Motor neuron (in vitro differentiated cells): ENCODE measurements at places on chromosomes 5 and 9.

DNA sequence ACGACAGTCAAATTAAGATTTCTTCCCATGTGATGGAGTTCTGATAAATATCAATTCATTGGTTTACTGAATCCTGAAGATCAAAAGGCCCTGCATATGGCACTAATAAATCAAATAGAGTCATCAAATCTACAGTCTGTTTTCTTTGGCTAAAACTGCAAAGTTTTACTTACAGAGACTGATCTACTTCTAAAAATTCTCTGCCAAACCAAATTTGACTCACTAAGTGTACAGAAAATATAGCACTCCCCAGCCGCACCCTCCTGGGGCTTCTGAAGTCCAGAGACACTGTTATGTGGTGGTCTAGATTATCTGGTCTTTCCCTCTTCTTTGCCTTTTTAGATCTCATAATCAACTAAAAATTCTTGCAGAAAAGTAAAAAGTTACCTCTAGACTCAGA, 237.7 kb downstream of the MLLT3 start:
- ATAC-seq, result no peak

DNA sequence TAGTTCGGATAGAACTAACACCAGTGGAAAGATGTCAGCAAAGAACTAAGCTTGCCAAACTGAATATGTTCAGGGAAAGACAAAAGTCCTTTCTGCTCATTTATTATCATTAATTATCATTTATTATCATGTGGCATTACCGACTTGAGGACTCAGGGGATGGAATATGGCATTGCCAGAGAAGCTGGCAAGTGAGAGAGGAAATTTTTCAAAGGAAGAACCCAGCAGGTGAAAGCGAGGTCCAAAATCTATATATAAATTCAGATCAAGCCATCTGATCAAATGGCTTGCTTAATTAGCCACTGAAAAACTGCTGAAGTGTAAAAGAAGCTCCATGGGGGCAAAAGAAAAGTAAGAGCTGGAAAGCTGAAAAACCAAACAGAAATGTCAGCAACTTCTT, 1049.6 kb upstream of the SEMA6A start:
- no peak for ATAC-seq

GRCh38 chr9:116355153-116355921, 201.7 kb downstream of the PAPPA start:
- ATAC-seq, result no peak

DNA sequence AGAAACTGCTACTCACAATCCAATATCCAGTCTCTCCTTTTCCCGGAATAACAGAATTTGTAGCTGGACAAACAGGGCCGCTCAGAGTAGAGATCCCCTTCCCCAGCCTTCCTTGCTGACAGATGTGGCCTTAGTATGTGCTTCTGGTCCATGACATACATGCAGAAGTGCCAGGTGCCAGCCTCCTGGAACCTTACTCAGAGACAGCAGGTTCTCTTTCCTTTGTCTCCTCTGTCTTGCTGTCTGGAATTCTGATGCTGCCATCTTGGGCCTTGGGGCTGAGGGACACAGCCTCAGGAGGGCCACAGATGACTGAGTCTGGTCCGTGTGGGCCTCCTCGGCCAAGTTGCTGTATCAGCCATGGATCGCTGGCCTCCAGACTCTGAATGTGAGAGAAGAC, 210.1 kb downstream of the PAX5 start:
- no peak for ATAC-seq

DNA sequence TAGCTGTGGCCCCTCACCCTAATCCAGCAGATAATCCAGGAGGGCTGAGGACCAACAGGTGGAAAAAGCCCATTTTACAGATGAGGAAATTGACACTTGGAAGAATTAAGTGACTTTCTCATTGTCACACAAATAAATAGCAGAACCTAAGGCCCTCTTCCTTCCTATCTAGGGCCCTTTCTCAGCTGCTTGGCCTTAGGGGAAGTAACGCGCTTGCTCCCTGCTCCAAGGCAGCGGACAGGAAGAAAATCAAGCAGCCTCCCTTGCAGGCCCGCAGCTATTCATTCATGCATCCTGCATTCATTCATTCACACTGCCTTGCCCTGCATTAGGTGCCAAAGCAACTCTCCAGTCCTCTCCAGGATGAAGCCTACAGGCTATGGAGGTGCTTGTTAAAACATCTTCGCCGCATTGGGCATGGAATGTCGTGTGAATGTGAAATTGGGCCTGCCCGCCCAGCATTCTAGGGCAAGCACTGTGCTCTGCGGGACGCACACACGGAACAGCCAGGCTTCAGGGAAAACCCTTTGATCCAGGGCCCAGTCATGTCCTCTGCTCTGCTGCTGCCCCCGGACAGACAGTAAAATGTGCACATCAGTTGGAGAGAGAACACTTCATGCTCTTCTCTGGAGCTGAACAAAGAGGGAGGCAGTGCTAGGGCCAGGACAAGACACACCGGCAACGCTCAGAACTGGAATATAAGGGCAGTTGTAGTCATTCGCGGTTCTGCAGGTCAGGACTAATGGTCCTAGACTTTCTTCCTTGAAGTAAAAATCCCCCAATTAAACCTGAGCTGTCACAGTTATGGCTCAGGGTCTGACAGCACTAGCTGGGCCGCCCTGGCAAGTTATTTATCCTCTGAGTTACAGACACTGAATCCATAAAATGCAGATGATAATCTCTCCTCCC, 166.0 kb downstream of the COL23A1 start:
- ATAC-seq, result peak; percentile 38

DNA sequence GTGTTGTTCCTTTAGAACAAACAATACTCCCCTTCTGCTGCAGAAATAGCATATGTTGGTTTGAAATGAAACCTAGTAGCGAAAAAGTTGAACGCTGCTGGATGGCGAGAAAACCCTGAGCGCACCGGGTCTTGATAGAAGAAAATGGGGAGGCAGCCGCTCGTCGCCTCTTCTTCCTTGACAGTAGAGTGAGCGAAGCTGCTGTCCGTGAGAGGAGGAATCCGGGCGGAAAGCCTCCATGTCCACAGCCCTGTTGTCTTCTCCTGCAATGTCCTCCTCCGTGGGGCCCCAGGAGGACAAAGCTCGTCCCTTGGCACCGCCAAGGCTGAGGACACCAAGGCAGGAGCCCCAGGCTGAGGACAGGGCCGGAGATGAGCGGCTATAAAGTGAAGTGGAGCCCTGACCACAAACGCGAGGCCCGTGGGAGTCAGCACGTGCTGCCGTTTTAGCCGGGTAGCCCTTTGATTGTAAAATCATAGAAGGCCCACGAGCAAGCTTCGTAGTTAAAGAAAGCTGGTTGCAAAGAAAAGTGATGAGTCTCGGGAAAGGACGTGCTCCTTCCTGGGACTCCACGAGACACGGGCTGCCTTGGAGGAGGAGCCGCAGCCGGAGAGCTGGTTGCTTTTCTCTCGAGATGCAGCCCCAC, 35.6 kb downstream of the MRPL36 start:
- ATAC-seq, result peak; percentile 26

- ATAC-seq, result no peak
These were observed 105.1 kb downstream of the INSYN2B start for GRCh38 chr5:169875091-169875728.

DNA sequence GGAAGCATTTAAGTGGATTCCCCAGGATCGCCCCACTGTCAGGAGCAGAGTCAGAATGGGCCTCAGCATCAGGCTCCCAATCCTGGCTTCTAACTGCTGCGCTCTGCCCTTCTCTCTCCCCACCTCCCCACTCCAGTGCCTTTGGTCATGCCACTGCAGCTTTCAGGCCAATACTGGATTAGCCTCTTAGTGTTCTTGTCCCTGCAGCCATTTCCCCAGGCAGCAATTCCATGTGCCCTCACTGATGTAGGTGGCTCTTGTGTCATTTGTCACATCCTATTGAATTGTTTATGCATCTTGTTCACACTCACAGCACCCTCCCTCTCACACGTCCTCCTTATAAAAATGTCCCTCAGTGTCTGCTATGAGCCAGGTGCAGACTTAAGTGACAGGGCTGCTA, 544.2 kb upstream of the DAP start:
- peak; percentile 97 for ATAC-seq

- no peak for ATAC-seq
These were observed 79.8 kb upstream of the KLF9 start for GRCh38 chr9:70494221-70494620.

- peak; percentile 89 for ATAC-seq
These were observed 72.3 kb downstream of the RAPGEF1 start for GRCh38 chr9:131667576-131667975.

GRCh38 chr5:153655201-153655510, 164.7 kb downstream of the GRIA1 start:
- ATAC-seq, result no peak

DNA sequence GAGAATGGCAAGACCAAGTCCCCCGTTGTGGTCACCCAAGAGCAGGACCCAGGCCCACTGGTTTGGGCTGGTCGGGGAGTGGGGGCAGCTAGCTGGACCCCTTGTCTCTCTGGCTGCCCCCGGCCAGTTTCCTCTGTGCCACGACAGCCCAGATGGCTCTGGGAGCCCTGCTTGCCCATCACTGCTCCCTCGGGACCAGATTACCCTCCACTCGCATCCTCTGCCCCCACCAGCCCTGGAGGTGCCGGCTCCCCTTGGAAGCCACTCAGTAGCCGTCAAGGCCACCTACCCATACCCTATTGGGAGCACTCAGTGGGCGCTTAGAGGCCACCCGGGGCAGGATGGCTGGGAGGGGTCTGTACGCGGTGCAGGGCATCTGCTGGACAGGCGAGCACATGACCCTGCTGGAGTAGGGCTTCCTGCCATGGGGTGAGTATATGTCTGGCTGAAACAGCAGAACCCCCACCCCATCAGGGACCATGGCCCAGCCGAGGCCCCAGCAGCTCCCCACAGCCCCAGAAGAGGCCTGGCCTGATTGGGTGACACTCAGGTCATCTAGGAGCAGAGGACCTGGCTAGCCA, 70.0 kb downstream of the ZNF354C start:
- ATAC-seq, result no peak

DNA sequence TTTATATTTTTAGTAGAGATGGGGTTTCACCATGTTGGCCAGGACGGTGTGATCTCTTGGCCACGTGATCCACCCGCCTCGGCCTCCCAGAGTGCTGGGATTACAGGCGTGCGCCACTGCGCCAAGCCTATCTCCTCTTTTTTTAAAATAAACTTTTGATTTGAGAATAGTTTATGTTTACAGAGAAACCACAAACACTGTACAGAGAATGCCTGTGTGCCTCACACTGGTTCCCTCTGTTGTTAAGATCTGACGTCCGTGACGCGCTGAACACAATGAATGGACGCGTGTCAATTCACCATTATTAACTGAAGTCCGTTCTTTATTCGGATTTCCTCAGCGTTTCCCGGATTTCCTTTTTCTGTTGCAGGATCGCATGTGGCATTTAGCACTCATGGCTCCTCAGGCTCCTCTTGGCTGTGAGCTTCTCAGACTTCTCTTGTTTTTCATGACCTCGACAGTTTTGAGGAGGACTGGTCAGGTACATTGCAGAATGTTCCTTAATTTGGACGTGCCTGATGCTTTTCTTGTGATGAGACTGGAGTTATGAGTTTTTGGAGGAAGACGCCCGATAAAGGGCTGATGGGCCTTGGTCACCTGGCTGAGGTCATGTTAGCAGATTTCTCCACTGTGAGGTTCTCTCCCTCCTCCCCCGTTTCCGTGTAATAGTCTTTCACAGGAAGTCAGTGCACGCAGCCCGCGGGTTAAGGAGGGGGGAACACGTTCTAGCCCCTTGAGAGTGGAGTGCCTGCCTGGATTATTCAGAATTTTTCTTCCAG, 69.6 kb downstream of the ANKRD33B start:
- no peak for ATAC-seq

- ATAC-seq, result peak; percentile 39
These were observed 680 bp upstream of the RFK start for GRCh38 chr9:76394960-76395252.

DNA sequence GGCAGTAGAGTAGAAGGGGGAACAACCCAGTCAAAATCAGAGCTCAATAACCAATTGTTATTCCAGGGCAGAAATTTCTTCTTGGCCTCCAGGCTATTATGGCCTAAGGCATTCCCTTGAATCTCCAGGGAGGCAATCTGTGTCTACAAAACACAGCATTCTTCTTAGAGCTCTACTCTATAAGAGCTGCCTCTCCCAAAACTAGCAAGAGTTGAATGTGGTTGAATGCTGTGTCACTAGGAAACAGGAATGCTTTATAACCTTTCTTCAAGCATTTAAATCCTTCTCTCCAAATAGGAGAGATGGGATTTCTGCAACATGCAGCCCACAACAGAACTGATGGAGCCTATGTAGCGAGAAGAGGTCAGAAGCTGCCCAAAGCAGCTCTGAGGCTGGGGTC, 97.1 kb upstream of the APC start:
- peak; percentile 78 for ATAC-seq

DNA sequence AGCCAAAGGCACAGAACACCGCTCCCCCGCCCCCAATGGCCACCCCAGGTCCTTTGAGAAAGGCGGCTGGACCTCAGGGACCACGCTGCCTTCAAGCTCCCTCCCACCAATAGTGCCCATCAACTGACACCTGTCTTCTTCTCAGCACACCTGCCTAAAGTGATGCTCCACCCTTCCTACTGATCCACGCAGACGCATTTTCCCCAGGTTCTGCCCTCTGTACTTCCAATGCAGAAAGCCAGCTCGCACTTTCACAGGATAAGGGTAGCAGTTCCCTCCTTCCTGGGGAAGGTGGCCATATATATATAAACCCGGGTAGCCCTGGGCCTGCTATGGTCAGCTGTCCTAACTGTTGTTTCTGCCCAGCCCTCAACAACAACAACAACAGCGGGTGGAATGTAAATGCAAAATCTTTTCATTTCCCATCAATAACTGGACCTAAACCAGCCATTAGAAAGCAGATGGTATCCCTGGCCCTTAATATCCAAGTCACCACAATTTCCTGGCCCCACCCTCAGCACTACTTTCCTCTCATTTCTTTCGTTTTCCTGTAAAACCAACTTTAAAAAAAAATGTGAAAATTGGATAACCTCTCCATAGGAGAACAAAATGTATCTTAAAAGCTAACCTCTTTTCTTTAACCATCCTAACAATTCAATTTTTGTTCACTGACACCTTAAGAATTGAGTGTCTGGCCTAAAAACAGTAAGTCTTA, 1.7 kb downstream of the GOLM1 start:
- no peak for ATAC-seq

- ATAC-seq, result no peak
These were observed 16.4 kb downstream of the SLCO4C1 start for GRCh38 chr5:102279711-102280110.

DNA sequence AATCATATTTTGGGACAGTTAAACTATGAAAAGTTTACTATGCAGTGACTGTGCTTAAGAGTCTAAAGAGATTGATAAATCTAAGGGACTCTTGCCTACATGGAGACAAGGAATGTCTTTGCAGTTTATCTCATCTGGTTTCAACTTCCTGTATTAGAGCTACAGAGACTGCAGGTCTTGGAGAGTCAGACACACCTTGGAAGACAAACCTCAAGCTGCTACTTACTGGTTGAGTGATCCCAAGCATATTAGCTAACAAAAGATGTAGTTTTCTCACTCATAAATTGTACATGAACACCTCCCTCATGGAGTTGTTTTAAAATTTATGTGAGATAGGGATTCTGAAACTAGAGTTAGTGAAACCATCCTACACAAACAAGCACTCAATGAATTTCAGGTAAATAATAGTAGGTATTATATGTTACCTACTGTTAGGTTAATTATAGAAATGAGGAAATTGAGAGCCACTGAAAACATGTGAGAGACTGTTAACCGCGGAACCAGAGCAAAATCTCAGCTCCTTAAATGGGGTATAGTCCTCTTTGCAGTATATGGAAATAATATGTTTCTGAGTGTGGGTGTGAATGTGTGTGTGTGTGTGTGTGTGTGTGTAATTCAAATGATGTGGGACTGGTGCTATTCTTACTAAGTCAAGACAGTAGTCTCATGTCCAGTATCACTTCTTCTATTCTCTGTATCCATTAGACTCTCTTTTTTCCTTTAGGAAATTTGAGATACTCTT, 752.1 kb downstream of the DTWD2 start:
- ATAC-seq, result no peak
